ENCODE measurements at places on chromosomes 4 and X.

DNA sequence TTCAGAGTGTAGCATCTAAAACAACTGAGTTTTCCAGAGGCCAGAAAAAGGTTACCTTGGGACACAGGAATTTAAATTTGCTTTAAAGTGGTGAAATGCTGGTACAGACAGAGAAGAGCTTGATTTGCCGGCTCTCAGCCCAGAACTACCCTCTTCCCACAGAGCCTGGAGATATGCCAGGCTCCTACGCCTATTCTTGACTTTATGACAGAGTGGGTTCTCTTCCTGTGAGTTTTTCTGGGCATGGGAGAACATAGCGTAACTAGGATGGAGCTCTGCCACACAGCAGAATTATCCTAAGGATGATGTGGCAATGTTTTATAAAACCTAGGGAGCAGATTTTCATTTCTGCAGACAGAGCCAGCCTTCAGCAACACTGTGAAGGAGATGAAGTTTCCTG lies 241.8 kb downstream of the GRIA3 start:
- no peak for DNase-seq

DNA sequence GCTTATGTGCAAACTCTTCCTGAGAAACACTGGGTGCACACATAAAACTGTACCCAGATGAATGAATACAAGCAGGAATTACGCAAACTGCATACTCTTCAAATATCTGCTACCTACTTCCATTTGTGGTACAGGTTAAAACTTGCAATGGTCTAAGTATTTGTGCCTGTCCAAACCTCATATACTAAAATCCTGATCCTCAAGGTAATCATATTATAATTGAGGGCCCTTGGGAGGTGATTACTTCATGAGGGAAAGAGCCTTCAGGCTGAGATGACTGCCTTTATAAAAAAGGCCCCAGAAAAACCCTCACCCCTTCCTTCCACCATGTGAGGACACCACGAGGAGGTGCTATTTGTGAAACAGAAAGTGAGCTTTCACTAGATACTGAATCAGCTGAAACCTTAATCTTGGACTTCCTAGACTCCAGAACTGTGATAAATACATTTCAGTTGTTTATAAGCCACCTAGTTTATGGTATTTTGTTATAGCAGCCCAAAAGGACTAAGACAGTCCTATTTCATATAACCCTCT lies 1977.2 kb downstream of the PCDH7 start:
- no peak for DNase-seq

DNA sequence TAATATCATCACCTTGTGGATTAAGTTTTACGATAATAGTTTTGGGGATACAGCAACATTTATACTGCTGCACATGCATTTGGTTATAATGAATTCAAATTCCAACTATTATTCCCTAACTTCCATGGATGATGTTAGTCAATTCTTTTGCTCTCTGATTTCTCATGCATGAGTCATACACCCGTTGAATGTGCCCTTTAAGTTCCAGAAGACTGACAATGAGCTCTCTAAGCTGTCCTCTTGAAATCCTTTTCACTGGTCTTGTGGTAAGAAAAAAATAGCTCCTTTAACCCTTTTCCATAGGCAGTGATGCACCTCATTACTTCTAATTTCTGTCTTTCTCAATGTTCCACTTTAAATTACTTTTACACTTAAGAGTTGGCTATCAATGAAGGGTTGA lies 1095.2 kb upstream of the POU3F4 start:
- no peak for DNase-seq

GRCh38 chrX:123085311-123085940 lies 98.7 kb upstream of the GRIA3 start:
- DNase-seq = no peak

DNA sequence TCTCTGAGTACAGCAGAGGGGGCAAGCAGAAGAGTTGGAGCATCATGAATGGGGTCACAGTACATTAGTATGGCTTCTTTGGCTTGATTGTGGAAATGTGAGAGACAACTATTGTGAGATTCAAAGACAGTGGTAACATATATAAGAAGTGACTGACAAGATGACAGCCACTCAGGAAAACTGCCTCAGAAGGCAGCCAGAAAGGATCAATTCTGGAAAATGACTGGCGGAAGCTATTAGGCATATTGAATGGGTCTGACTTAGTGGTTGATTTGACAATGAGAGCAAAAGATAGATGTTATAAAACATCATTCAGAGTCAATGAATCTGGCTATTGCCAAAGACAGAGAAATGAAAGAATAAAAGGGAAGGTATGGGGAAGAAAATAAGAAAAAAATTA lies 345.5 kb upstream of the MAGEB2 start:
- DNase-seq = no peak

- no peak for DNase-seq
Measured at GRCh38 chrX:112678831-112679230, 907 bp downstream of the LHFPL1 start.

- DNase-seq = no peak
Measured at GRCh38 chr4:6183740-6184139, 16.6 kb downstream of the JAKMIP1 start.

GRCh38 chrX:138856881-138857604 lies 145.5 kb upstream of the FGF13 start:
- no peak for DNase-seq

- DNase-seq = no peak
Measured at GRCh38 chrX:152899111-152899873, 1.4 kb downstream of the ZNF185 start.

DNA sequence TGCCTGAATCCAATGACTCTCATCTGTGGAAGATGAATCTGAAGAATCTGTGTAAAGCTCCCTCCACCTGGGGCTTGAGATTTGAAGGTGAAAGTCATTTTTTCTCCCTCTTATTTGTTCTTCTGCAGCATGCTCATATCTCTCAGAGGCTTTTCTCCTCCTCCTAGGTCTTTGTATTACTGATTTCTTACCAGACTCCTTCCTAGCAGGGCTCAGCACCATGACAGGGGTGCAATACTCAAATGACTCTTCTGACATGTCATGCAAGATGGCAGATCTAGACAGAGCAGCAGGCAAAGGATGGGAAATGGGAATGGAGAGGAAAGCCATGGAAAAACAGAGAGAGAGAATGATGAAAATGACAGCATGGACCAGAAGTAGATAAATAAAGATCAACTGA lies 118.3 kb downstream of the TMA16 start:
- no peak for DNase-seq

GRCh38 chrX:11953615-11954014 lies 184.7 kb upstream of the FRMPD4 start:
- no peak for DNase-seq

GRCh38 chr4:151184523-151185458 lies 85.4 kb downstream of the RPS3A start:
- DNase-seq = no peak

GRCh38 chr4:150217808-150218207 lies 139.6 kb downstream of the DCLK2 start:
- DNase-seq = no peak

DNA sequence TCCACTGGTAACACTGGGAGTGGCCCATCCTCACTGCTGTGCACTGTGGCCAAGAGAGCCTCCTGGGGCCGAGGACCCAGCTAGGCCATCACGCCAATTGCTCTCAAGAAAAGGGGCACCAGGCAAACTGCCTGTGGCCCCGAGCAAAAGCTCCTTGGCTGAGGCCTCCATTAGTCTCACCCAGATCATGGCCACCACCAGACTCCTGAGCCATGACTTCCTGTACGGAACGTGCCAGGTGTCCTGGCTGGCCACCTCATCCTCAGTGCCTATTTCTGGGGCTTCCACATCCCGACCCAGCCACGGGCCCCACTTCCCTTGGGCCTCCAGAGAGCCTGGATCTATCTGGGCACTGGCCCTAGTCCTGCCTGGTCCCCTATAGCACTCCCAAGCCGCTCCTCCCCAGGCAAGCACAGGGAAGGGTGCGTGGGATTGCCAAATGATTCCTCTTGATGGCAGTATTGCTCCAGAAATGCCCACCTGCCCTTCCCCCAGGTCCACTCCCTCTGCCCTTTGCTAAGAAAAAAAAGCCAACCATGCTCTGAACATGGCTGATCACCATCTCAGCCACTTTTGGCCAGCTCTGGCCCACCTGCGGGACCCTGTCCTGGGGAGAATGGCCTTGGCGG lies 212.6 kb upstream of the AGTR2 start:
- DNase-seq = no peak

GRCh38 chr4:124017185-124017785 lies 620.7 kb downstream of the SPRY1 start:
- DNase-seq = no peak

- DNase-seq = no peak
Measured at GRCh38 chrX:96481831-96482230, 202.8 kb upstream of the DIAPH2 start.

DNA sequence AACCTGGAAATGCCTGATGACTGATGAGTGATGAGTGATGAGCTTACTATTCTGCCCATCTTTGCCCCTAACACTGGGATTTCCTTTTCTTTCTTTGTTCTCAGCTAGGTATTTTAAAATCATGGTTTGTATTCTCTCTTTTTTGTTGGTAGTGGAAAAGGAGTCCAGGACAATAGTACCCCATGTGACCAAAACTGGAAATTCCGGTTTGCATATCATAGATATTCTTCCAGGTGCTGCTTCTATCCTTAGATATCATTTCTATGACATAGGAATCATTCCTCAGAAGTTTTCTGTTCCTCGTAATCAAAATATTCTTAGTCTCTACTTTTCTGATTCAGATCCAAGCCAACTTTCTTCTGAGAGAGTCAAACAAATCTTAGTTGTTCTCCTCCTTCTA lies 320.5 kb upstream of the TET2 start:
- DNase-seq = no peak

- DNase-seq = no peak
Measured at GRCh38 chr4:107183155-107183774, 147.2 kb upstream of the DKK2 start.

DNA sequence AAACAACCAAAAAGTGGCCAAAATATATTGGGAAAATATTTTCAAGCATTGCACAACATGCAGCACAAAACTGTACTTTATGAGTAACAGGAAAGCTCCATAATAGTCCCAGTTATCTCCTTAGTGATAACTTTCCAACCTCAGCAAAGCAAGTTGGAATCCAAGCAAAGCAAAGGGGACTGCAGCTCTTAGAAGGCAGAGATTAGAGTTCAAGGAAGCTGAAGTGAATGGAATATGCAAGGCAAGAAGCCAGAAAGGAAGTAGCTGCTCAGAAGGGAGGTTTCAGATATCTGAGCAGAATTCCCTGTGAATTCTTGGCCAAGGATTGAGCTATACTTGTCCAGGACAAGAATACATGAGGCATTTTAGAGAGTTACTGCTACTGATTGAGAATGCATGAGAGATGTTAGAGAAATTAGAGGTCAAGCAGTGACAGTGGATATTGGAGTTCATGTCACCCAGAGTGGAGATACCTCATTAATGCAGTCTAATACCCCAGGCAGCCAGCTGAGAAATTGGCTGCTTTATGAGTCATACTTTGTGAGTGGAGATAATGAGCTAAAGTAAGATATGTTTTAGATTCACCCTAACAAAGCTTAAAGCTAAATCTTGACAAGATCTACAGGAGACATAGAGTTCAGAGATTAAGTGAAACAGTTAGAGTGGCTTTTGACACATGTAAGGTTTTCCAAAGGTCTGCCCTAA lies 102.8 kb downstream of the INPP4B start:
- DNase-seq = no peak

DNA sequence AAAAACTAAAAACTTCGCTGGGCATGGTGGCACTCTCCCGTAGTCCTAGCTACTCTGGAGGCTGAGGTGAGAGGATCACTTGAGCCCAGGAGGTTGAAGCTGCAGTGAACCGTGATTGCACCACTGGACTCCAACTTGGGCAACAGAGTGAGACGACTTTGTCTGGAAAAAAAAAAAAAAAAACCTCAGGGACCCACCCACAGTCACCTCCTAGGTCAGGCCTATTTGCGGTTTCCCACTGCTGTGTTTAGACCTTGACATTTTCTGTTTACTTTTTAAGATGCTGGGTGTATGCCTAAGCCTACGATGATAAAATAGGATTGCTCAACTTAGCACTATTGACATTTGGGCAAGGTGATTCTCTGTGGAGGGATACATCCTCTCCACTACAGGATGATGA lies 197.4 kb upstream of the TBL1X start:
- no peak for DNase-seq

DNA sequence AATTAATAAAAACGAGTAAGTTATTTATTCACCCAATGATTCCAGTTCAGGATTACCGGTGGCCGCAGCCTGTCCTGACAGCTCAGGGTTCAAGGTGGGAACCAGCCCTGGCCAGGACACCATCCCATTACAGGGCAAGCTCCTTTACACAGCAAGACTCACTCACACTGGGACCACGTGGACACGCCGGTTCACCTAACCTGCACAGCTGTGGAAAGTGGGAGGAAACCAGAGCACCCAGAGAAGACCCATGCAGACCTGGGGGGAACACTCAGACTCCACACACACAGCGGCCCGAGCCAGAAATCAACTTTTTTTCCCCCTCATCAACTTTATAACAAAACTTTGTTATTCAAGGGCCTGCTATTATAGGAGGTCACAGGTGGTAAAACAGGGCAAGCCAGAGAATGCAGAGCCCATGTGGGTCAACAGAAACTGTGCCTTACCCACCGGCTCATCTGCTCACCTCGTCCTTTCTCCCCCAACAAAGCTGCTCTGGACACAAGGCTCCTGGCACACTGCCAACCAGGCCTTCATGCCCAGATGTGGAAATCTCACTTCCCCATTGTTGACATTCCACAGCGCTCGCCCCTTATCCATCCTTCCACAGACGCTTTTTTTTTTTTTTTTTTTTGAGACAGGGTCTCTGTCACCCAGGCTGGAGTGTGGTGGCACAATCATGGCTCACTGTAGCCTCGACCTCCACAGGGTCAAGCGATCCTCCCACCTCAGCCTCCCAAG lies 8.0 kb upstream of the ODAPH start:
- DNase-seq = no peak

DNA sequence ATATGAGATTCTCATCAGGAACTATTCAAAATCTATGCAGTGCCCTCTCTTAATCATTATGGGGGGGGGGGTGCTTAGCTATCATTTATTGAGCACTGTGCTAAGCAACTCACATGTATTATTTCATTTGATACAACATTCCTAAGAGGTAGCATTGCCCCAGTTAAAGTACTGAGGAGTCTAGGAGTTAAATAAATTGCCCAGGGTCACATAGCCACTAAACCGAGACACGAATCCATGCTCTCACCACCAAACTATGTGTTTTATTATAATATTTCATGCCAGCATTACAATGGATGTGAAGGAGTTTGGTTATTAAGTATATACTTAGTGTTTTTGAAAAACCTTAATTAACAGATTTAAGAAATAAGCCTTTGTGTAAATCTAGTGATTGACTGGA lies 131.4 kb downstream of the CBR4 start:
- no peak for DNase-seq

Measured in progenitor cell of endocrine pancreas (in vitro differentiated cells).